Aorta (tissue), 5 donors: ENCODE measurements at places on chromosomes 1 and 21.

DNA sequence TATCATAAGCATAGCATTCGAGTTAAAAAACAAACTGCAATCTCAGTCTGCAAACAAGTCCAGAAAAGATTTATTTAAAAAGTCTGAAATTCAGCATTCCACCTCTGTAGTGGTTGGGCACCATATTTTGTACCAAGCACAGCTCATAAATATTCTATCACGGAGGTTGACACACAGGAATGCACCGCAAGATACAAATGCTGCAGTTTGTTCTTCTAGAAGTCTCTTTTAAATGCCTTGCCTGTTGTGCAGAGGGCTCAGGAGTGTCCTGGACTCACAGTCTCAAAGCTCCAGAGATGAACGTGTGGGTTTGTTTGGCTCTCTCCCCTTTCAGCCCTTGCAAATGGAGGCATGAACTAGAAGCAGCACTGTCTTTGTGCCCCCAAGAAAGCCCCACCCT is 212.4 kb upstream of the USP24 start:
- no peak overlapping the region for H3K4me3 ChIP-seq
- H3K36me3 ChIP-seq = no peaks in the 10 kb centered on the region
- no peak for DNase-seq
- peaks cover 7% of the 10 kb centered on the region for H3K4me1 ChIP-seq
- H3K27ac ChIP-seq = peak overlapping the region; percentile 15

- H3K4me3 ChIP-seq = no peak overlapping the region
- no peaks in the 10 kb centered on the region for H3K27me3 ChIP-seq
- DNase-seq = peak; percentile 62
- H3K36me3 ChIP-seq = no peaks in the 10 kb centered on the region
These were observed 5.3 kb downstream of the COL18A1 start for GRCh38 chr21:45410151-45410864.

GRCh38 chr1:10694274-10694632 is 102.2 kb downstream of the CASZ1 start:
- H3K27me3 ChIP-seq = no peaks in the 10 kb centered on the region
- no peaks in the 10 kb centered on the region for H3K4me1 ChIP-seq
- no peak for DNase-seq
- H3K36me3 ChIP-seq = no peaks in the 10 kb centered on the region

DNA sequence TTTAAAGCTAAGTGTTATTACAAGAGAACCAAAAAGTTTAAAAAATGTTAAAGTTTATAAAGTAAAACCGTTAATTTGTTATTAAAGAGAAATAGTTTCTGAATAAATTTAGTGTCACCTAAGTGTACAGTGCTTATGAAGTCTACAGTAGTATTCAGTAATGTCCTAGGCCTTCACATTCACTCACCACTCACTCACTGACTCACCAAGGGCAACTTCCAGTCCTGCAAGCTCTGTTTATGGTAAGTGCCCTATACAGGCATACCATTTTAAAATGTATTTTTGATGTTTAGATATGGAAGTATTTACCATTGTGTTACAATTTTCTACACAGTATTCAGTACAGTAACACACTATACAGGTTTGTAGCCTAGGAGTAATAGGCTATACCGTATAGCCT is 60.1 kb upstream of the GCLM start:
- no peak overlapping the region for H3K27ac ChIP-seq
- no peaks in the 10 kb centered on the region for H3K36me3 ChIP-seq
- DNase-seq = no peak
- no peak overlapping the region for H3K4me3 ChIP-seq
- H3K27me3 ChIP-seq = no peaks in the 10 kb centered on the region

- H3K27ac ChIP-seq = no peak overlapping the region
- no peaks in the 10 kb centered on the region for H3K4me1 ChIP-seq
- DNase-seq = peak; percentile 3
- no peaks in the 10 kb centered on the region for H3K36me3 ChIP-seq
- no peaks in the 10 kb centered on the region for H3K27me3 ChIP-seq
These were observed 62.1 kb downstream of the OLIG1 start for GRCh38 chr21:33132054-33132453.

DNA sequence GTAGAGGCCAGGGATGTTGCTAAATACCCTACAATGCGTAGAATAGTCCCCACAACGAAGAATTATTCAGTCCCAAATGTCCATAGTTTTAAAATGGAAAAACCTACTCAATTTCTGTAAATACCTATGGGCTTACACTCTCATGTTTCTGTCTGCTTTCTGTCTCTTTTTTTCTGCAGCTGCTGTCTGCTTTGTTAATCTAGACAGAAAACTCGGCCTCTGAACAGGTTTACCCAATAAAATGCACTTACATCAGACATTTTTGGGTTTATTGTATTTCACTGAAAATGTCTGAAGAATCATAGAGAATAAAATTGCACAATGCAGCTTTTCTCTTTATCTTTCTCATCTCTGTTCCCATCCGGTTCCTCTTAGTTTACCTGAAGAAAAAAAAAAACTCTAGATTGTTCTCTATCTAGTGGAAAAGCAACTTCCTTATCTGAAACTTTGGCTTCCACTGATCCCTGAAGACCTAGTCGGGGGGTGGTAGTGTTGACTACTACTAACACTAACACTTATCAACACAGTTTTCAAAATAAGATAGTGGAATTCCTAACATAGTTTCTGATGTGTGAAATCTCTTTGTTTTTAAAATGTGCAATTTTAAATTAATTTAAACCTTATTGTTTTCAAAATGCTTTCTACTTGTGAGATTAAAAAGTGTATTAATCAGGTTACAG is 76.9 kb upstream of the CCDC190 start:
- no peak overlapping the region for H3K27ac ChIP-seq
- no peak for DNase-seq
- no peaks in the 10 kb centered on the region for H3K4me1 ChIP-seq
- H3K36me3 ChIP-seq = no peaks in the 10 kb centered on the region

GRCh38 chr1:13753636-13754402 is 53.8 kb downstream of the PRDM2 start:
- no peak overlapping the region for H3K4me3 ChIP-seq
- peaks cover 9% of the 10 kb centered on the region for H3K4me1 ChIP-seq
- H3K36me3 ChIP-seq = no peaks in the 10 kb centered on the region
- no peak for DNase-seq
- no peaks in the 10 kb centered on the region for H3K27me3 ChIP-seq

- H3K27me3 ChIP-seq = no peaks in the 10 kb centered on the region
- H3K4me3 ChIP-seq = peak within 1 kb of the TSS; percentile 58
- H3K36me3 ChIP-seq = no peaks in the 10 kb centered on the region
- no peaks in the 10 kb centered on the region for H3K4me1 ChIP-seq
- peak; percentile 87 for DNase-seq
- H3K27ac ChIP-seq = no peak within 1 kb of the TSS
These were observed at the start of gene TMEM54 for GRCh38 chr1:32900956-32901822. TSS of gene TMEM54 (minus strand) at chr1:32901389. CDS start at chr1:32901238, 151 bp downstream.

GRCh38 chr1:73627723-73628122 is 570.3 kb downstream of the LRRIQ3 start:
- no peaks in the 10 kb centered on the region for H3K36me3 ChIP-seq
- H3K4me1 ChIP-seq = no peaks in the 10 kb centered on the region
- DNase-seq = no peak
- H3K27ac ChIP-seq = no peak overlapping the region
- H3K4me3 ChIP-seq = no peak overlapping the region
- H3K27me3 ChIP-seq = peaks cover 2% of the 10 kb centered on the region
